ENCODE measurements at places on chromosomes 6 and 20.

- DNase-seq = no peak
Measured at GRCh38 chr6:119479860-119480655, 130.5 kb upstream of the MAN1A1 start.

GRCh38 chr6:149545258-149545753, 537 bp downstream of the PPIL4 start:
- peak; percentile 30 for DNase-seq

DNA sequence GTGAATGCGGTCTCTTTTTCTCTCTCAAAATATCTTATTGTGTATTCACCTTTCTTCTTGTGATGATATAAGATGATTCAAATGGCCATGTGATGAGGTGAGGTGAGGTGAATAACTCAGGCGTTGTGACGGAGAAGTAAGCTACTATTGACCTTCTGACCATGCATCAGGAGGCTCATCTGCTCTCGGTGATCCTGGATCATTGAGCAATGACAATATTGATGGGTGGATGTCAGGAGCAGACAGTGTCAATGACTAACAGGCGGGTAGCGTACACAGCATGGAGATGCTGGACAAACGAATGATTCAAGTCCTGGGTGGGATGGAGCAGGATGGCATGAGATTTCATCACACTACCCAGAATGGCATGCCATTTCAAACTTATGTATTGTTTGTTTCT, 119.6 kb downstream of the PXDC1 start:
- no peak for DNase-seq

- no peak for DNase-seq
Measured at GRCh38 chr6:157227202-157228166, 95.8 kb downstream of the TMEM242 start.

DNA sequence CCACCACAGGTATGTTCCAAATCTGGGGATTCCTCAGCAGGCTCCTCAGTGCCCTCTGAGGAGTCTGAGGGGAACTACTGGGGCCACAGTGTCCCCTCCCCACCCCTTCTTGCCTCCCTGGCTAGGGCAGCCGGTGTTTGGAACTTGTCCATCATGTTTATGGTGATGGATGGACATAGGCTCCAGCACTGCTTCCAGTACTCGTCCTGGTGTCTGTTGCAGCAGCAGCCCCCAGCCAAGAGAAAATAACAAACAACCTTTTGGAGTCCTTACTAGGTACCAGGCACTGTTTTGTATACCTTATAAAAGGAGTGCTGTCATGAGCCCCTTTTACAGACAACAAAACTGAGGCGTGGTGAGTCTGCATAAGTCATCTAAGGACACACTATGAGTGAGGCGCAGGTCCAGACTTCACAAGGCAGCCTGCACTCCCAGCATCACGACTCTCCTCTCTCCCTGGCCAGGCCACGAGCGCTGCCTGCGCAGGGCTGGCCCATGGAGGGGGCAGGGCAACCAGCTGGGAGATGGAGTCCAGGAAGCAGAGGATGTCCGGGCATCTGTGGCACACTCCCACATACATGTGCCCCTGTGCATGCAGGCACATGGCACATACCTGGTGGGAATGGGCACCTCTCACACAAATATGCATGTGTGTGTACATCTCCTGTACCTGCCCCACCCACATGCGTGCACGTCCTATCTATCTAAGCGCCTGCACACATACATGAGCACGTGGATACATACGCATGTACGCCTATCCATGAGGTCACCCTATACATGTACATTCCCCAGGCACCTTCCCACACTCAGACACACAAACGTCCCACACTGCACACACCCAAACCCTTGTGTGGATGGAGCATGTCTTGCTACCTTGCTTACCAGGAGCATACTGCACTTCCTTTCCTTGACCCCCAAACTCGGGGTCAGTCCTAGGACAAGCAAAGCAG, 152.7 kb downstream of the VEGFA start:
- DNase-seq = no peak

DNA sequence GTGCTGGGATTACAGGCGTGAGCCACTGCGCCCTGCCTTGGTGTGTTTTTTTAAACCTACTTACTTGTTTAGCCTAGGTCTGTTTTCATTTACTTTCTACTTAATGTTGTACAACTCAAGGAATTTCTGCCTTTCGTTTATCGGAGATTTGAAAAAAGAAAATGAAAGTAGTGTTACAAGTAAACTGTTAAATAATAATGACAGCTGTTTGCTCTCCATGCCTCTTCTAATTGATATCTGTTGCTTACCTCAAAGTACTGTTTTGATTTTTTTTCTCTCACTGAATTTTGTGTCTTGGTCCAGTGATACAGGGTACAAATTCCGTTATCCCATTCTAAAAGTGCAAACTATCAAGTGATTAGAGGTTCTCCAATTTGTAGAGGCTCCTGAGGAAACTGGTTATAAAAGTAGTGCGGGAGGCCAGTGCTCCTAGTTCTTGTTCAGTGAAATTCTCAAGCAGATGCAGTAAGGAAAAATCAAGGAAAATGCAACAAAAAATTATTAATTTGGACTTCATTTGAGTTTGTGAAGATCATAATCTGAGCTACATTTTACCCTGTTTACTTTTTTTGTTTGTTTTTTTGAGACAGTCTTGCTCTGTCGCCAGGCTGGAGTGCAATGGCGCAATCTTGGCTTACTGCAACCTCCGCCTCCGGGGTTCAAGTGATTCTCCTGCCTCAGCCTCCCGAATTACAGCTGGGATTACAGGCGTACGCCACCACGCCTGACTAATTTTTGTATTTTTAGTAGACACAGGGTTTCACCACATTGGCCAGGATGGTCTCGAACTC, 2.2 kb downstream of the UBR2 start:
- no peak for DNase-seq

DNA sequence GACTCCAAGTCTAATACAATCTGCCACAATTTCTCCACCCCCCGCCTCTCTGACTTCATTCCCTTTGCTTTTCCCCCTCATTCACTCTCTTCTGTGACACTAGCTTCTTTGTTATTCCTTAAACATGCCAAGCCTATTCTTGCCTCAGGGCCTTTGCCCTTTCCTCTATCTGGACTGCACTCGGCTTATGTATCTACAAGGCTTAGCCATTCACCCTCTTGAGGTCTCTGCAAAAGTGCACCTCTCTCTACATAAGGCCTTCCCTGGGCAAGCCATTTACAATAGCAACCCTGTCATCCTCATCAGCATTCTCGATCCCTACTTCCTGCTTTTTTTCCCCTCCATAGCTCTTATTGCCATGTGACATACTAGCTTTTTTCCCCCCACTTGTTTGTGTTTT, 168.9 kb downstream of the PDSS2 start:
- no peak for DNase-seq

GRCh38 chr6:50699051-50699775, 14.1 kb upstream of the TFAP2D start:
- no peak for DNase-seq

DNA sequence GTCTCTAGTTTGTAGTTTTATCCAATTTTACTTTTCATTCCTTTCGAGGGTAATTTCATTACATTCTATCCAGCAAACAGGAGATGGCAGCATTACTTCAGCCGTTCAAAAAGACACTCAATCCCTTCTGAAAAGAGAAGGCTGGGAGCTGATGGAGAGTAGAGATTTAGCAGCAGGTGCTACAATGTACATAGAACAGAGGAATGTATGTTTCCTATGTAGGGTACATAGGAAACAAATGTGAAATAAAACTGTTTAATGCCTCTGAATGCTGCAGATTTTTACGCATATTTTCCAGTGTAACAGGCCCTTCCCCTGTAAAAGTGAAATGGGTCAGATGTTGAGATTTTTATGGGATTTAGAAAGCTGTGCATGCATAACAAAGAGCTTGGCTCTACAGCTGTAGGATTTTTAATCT, 16.0 kb downstream of the RPS12 start:
- DNase-seq = no peak

- no peak for DNase-seq
Measured at GRCh38 chr6:47579040-47579439, 101.5 kb downstream of the CD2AP start.

DNA sequence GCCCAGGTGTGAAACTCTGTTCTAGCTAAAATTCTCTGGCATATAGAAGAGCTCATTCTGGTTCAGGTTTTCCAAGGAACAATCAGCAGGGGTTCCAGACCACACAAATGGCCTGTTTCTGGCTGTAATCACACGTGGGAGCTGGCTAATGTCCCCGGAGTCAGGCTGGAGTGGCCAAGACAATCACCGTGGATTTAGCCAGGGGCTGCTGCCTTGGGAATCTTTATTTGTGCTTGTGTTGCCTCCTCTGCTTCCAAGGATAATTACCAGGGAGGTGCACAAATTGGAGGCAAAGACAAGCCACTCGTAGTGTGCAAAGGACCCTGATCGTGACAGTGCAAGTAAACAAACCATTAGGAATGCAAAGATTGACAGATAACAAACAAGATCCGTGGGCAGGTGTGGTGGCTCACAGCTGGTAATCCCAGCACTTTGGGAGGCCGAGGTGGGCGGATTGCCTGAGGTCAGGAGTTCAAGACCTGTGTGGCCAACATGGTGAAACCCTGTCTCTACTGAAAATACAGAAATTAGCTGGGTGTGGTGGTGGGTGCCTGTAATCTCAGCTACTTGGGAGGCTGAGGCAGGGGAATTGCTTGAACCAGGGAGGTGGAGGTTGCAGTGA, 77.3 kb downstream of the KCNB1 start:
- DNase-seq = no peak

DNA sequence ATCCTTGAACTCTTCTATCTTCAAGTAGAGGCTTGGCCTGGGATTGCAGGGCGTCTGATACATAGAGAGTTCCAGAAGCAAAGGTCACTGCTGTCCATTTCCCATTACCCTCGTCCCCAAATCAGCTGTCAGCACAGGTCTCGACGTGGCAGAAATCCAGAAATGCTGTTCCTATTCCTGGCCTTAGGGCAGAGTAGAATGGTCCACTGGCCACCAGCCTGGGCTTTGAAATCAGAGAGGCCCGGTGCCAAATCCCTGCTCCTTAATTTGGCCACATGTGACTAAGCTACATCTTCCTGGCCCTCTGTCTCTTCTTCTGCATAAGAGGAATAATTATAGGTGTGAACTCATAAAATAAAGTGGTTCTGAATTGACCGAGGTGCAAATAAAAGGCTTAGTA, 40.9 kb upstream of the FAM83D start:
- no peak for DNase-seq

GRCh38 chr6:29924287-29924686, 18.0 kb upstream of the HLA-A start:
- no peak for DNase-seq

GRCh38 chr20:34110745-34111641, 1.1 kb downstream of the EIF2S2 start:
- peak; percentile 52 for DNase-seq

GRCh38 chr6:41892921-41893564, 2.1 kb downstream of the USP49 start:
- no peak for DNase-seq

DNA sequence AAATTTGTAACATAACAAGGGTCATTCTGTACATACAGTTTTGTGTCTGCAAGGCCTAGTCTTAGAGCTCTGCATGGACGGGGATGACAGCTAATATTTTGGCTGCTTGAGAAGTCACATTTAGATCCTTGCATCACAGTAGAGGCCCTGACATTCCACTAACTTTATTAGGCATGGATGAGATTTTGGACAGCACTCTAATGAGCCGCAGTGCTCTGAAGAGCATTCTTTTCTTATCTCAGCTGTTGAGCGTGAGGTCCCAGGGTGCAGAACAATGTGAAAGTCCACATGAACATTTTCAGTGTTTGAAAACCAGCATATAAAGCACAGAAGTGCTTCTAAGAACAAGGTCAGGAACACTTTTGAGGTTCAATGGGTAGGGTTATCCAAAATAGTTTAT, 58.9 kb downstream of the IPCEF1 start:
- DNase-seq = no peak

DNA sequence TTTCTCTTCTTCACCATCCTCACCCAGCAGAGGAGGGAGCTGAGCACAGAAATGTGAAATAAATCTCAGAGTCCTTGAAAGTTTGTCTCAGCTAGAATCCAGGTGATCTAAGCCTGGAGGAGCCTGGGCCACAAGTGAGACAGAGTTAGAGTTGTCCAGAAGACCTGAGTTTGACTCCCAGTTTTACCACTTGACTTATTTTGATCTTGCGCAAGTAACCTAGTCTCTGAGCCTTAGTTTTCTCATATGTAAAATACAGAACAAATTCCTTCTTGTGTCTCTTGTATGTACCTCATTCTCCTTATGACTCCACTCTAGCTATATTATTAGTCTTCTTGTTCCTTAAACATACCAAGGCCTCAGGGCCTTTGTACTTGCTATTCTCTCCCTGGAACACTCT, 36.7 kb downstream of the RALY start:
- DNase-seq = no peak

DNA sequence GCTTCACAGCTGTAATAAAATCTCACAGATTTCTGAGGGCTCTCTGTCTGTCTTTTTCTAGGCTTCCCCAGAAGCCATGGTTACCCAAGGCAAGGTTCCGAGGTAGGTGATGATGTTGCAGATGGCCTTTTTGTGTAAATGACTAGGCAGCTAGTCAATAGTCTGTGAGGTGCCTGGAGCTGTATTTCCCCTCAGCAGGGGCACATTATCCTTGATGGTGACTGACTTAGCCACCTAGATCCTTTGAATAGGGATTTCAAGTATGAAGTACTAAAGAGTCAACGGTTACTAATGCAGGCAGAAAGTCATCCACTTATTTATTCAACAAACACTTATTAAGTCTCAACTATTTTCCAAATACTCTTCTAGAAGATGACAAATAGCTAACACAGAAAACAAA, 49.3 kb upstream of the L3MBTL3 start:
- no peak for DNase-seq

Measured in RWPE1 (cell line).